ENCODE measurements at places on chromosomes 4 and X.

GRCh38 chr4:55398966-55399365 lies 3.2 kb downstream of the TMEM165 start:
- no peak for DNase-seq

- DNase-seq: no peak
Observed at GRCh38 chr4:156718226-156718625, 253.4 kb downstream of the PDGFC start.

GRCh38 chrX:97553833-97554232 lies 670.1 kb downstream of the RPA4 start:
- DNase-seq: no peak

DNA sequence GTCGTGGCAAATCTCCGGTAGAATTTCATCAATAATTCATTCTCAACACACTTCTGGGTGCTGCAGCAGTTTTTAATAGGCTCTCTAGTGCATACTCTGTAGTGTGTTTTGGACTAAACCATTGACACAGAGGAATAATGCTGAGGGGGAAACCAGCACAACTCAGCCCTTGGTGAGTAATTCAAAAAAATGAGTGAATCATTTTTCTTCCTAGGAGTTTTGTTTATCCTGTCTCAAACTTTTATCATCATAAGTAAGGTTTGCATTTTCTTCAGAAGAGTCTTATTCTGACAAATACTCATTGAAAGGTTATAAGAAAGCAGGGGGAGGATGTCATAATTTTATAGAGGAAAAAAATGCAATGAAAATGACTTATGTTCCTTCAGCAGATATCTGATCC lies 2542.7 kb downstream of the PCDH7 start:
- DNase-seq: no peak
